Activated naive CD4-positive, alpha-beta T cell treated with anti-CD3 and anti-CD28 coated beads, Interleukin-2, amount 50 U/mL, for 72 hours (primary cell): ENCODE measurements at places on chromosomes 2 and 18.

GRCh38 chr2:8602809-8603208, 79.0 kb upstream of the ID2 start:
- DNase-seq = no peak

DNA sequence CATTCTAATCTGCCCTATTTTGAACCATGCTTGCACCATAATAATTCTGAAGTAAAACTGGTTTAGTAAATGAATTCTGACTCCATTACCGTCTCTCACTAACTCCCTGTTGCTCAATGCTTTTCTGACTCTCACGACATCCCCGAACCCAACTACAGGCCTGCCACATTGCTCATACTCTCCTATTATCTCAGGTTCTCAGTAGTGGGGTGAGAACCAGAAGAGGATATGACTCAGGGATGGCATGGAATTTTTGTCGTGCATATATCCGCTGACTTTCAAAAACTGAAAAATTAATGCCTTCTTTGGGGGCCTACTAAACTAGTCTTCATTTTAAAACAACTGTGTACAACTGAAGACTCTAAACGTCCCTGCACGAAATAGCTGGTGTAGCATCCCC, 34.3 kb downstream of the NETO1 start:
- no peak for DNase-seq

DNA sequence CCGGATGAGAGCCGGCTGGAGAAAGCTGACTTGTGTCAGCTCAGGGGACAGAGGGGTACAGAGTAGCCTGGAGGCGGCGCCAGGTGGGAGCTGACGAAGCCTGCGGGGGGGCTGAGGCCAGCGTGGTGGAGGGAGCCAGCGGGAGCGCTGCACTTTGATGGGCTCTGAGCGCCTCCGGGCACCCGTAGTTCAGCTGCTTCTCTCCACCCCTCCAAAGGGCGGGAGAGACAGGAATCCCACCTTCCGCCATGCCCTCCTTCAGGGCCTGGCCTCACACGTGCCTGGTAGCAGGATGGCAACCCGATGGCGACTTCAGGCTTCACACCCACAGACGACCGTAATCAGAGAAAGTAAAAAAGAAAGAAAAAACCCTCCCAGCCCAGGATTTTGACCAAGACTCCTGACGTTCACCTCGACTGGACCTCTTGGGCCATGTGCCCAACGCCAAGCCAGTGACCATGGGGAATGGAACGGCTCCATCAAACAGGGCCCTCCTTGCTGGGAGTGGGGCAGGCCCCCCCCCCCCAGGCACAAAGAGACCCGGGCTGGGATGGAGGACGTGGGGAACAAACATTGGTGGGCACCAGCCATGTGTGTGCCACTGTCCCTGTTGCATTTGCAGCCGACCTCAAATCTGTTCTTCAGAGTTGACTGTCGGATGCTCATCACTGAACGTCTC, 60.7 kb upstream of the ASAP2 start:
- no peak for DNase-seq

DNA sequence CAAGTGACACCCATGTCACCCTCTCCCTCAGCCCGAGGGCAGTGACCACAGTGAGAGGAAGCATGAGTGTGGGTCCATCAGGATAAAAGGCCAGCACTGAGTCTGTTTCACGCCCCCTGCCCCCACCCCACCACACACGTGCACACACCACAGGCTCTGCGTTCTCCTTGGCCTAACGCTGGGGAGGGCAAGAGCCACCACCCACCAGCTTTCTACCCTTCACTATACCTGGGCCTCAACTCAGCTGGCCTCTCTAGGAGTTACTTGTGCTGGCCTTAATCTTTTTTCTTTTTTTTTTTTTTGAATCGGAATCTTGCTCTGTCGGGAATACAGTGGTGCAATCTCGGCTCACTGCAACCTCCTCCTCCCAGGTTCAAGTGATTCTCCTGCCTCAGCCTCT, 140.5 kb downstream of the ZFP36L2 start:
- no peak for DNase-seq
